Liver (tissue), 10 donors: ENCODE measurements at places on chromosomes 5 and 9. TPM values are rescaled to one million over a fixed set of nuclear protein-coding genes. Genes with fewer than 3 reads are reported as not detected.

GRCh38 chr9:107251756-107252322 lies 31.2 kb upstream of the RAD23B start:
- DNase-seq, result no peak

- DNase-seq, result no peak
Observed at GRCh38 chr9:133485531-133486260, 6.8 kb upstream of the SLC2A6 start.

DNA sequence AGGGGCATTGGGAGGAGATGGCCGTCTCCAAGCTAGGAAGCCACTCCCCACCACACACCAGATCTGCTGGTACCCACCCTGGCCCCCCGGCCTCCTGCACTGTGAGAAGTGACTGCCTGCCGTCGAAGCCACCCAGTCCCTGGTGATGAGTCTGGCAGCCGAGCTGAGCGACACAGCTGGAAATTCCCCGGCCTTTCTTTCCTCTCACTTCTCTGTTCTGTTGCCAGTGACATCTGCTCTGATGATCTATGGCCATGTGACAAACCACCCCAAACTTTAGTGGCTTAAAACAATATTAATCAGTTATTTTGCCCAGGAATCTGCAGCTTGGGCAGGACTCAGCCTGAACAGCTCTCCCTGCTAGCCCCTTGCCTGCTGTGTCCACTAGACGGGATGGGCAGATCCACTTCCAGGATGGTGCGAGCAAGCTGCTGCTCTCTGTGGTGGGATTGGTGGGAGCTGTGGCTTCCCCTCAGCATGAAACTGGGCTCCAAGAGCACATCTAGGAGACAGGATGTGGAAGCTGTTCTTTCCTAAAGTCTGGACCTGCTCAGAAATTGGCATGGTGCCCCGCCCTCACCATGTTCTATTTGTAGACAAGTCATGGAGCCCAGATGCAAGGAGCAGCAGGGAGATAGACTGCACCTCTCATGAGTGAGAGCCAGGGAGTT lies 211.2 kb downstream of the GADD45G start:
- no peak for DNase-seq

DNA sequence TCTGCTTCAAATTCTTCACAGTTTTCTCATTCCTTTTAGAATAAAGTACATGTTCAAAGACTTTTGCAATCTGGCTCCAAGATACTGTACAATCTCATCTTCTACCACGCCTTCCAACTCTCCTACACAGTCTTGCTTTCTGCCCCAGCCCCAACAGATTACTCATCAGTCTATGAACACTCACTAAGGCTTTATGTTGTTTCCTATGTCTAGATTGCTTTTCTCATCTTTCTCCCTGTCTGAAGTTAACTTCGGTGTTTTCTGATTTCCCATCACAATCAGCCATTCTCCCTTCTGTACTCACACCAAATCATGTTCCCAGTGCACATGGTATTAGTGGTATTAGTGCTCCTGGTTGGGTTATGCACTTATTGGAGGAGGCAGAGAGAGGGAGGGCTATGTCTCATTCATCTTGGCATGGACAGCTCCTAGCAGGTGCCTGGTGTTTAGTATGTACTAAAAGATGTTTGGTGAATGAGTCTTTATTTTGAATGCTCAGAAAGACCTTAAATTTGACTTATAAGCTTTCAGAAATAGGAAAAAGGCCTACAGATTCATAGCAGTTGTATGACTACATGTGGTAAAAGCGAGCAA lies 44.0 kb upstream of the ZNF608 start:
- DNase-seq, result no peak

GRCh38 chr5:123155446-123155960 lies 66.5 kb downstream of the PRDM6 start:
- no peak for DNase-seq

GRCh38 chr9:78932849-78933627 lies 636.1 kb downstream of the PSAT1 start:
- no peak for DNase-seq

DNA sequence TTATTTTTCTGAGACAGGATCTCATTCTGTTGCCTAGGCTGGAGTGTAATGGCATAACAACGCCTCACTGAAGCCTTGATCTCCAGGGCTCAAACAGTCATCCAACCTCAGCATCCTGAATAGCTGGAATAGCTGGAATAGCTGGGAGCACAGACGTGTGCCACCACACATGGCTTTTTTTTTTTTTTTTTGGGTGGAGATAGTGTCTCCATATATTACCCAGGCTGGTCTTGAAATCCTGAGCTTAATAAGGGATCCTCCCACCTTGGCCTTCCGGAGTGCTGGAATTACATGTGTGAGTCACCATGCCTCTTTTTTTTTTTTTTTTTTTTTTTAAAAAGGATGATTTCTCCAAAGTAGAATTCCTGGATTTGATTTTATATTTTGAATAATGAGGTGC lies 60.7 kb downstream of the NSD1 start:
- DNase-seq, result no peak

- no peak for DNase-seq
Observed at GRCh38 chr5:107476783-107477182, 194.0 kb downstream of the EFNA5 start.

DNA sequence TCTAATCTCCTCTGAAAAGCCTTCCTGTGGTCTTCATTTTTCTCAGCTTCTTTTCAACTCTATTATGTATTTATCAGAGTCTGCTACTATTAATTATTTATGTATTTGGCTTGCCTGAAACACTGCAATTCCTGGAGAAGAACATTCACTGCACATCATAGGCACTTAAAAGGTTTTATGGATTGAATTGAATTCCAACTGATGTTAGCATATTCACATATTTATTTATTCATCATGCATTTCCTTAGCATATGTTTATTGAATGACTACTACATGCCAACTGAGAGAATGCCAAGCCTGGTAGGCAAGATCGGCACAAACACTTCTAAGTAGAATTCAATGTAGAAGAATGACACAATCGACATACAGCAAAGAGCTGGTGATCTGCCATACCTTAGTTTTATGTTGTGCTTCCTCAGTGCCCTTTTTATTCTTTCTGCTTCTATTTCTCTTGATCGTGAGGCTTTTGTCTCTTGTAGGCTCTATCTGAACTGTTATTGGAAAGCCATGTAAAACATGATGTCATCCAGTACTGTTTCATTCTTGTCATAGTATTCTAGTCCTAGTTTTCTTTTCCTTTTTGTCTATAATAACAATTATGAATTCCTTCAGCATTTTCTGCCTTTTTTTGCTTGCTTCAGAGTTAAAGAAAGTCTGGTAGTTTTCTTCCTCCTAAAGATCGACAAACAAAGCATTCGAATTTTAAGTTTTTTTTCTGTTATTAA lies 454.2 kb downstream of the TLE4 start:
- DNase-seq, result no peak

DNA sequence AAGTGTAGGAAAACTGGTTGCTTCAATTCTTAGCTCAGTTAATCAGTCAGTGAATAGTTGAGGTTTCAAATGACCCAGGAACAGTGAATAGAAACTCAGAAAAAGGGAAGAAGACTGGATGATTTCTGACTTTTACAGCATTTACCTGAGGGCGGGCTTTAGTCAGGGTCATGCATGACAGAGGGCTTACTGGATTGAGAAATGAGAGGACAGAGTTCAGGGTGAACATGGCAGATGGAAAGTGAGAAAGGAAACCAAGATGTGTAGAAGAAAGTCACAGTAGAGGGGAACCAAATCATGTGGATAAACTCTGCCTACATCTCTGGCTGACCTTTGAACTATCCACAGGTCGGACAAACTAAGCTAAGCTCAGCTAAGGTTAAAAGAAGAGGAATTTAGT lies 596.0 kb downstream of the SEMA5A start:
- DNase-seq, result no peak

DNA sequence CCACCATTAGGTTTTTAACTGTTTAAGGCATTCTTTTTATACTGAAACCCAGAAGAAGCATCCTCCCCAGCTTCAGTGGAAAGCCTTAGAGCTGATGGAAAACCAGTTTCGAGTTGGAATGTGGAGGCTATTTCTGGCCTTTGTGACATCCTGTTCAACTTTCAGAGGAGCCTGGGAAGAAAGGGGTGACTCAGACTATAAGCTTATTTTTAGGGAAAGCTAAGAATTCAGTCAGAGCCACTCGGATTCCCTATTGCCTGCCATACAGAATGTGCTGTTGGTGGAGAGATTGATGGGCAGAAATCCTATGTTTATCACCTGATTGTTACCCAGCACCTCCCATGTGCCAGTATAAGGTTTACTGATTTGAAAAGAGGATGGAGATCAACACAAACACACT lies 19.8 kb downstream of the PALM2AKAP2 start:
- DNase-seq, result no peak

GRCh38 chr9:122212473-122213004 lies 16.2 kb downstream of the LHX6 start:
- no peak for DNase-seq

GRCh38 chr9:137449081-137449844 lies 8.1 kb upstream of the ENTPD8 start:
- no peak for DNase-seq

- no peak for DNase-seq
Observed at GRCh38 chr5:155729684-155730059, 597.3 kb upstream of the SGCD start.

DNA sequence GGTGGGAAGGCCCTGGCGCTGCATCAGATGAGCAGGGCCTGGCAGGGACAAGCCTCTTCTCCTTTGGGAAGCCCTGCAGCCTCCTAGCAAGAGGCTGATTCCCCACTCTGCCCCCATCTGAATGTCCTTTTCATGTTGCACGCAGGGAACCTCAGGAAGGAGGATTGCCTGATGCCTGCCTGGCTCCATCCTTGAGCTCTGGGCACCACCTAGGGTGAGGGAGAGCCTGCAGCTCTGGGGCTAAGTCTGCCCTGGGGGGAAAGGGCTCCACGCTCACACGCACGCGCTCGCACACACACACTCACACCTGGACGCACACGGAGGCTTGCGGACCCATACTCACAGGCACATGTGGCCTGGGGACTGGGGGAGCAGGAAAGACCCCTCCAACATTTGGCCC lies 86.6 kb downstream of the LMX1B start:
- no peak for DNase-seq

Gene NR5A1
- total RNA-seq, result not detected

Gene SLC6A18
- total RNA-seq, result not detected
